Astrocyte of the spinal cord (primary cell): ENCODE measurements at places on chromosomes 11 and 22.

GRCh38 chr11:19832086-19832750 is 119.6 kb downstream of the NAV2 start:
- no peak for DNase-seq

DNA sequence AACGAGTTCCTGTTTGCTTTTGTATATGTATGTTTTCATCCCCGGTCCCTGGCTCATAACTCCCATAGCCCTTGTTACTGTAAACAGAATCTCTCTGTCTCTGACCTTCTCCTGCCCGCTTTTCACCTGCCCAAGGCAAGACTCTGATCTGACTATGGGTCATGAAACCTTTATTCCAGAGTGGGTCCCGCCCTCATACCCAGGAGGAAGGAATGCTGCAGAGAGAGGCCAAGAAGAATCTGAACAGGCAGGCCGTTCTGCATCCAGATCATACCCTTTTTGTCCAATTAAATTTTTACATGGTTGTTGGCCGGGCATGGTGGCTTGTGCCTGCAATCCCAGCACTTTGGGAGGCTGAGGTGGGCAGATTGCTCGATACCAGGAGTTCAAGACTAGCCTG is 39.6 kb downstream of the GRIK4 start:
- DNase-seq, result no peak

DNA sequence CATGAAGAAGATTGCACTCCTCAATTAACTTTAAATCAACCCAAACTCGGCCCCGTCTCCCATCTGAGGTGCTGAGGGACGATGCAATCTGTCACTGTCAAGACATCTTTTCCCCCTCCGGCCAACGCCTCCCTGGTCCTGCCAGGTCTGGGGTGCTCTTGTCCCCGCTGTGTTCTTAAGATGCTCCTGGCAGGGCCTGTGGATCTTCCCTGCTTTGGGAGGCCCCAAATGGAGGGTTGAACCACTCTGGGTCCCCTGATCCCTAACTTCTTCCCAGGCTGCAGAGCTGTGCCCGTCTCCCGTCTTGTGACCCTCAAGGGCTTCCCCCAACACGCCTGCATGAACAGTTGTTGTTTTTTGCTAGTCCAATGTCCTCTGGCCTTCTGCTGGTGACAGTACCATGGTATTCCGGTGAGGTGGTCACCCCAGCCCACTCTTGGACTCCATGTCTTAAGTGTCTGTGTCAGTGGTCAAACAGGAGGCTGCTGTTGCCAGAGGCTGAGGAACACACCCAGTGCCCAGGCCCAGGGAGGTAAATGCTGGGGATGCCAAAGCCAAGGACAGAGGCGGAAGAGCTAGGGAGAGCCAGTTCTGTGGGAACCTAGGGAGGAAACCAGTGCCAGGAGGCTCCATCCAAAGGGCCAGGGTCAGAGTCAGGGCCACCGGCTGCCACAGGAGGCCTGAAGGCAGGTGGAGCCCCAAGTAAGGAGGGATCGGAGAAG is 70.6 kb upstream of the SHANK2 start:
- DNase-seq, result no peak

DNA sequence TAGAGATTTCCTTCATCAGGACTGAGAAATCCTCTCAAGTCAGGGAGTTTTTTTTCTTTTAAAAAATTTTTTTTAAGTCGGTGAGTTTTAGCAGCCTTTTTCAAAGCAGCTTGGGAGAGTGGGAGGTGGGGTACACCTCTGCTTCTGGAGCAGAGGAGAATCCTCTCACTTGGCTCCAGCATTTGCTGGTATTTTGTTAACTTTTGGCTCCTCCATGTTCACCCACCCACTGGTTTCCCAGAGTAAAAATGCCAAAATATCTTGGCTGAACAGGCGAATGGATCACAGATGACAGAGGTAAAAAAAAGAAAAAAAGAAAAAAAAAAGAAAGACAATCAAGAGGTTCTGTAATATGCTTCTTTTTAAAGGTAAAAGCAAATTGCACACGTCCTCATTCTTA is 68.0 kb downstream of the GAB2 start:
- DNase-seq, result no peak

GRCh38 chr11:7840578-7840977 is 43.8 kb upstream of the OR5P2 start:
- no peak for DNase-seq
